ENCODE measurements at places on chromosomes 4 and X.

DNA sequence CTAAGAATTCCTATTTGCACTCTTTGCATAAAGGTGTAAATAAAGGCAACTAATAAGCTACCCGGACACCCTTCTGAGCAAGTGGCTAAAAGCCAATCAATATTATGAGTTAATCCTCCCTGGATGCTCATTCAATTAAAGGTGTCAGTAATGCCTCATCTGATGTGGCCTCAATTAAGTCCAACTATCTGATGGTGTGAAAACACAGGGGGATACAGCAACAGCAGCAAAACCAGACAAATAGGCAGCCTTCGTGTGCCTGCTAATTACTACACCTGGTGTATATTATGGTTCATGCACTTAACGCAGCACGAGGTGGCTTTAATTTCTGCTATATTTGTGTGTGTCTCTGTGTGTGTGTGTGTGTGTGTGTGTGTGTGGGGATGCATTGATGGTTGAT lies 244.4 kb downstream of the DCLK2 start:
- no peak for DNase-seq

DNA sequence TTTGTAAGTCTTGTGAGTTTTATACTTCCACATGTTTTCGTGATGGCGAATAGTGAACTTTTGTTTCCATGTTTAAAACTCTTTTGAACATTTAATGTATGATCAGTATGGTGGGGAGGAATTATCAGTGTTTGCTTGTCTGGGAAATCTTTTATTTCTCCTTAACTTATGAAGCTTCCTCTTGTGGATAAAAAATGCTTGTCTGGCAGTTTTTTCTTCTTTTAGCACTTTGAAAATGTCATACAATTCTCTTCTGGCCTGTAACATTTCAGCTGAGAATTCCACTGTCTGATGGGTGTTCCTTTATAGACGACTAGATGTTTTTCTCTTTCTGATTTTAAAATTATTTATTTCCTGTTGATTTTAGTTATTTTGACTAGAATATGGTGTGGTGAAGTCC lies 576.0 kb downstream of the DACH2 start:
- DNase-seq = no peak

DNA sequence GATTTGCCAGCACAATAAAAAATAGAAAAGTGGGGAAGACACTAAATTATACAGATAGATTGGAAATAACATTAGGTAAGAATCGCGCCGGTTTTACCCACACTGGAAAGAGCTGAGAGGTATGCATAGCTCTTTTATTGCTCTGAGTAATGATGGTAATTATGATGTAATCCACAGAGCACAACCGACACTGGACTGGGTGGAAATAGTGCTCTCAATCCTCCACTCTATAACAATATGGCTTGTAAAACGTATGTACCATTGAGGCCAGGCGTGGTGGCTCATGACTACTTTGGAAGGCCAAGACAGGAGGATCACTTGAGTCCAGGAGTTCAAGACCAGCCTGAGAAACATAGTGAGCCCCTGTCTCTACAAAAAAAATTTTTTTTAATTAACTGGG lies 104.3 kb upstream of the RAPGEF2 start:
- no peak for DNase-seq

DNA sequence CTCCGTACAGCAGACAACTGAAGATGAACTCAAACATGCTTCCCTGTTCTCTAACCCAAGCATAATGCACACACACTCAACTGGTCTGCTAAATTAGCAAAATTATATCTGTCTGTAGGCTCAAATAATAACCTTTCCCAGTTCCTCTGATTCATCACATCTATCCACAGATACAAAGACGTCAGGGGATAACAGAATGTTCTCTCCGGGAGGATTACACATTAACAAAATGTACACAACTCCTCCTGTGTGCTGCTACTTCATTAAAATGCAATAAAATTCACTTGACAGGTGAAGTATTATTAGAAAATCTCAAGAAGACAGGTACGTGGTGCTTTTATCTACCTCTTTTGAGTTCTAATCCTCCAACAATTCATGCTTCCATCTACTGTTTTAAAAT lies 57.4 kb downstream of the FAT1 start:
- DNase-seq = no peak

DNA sequence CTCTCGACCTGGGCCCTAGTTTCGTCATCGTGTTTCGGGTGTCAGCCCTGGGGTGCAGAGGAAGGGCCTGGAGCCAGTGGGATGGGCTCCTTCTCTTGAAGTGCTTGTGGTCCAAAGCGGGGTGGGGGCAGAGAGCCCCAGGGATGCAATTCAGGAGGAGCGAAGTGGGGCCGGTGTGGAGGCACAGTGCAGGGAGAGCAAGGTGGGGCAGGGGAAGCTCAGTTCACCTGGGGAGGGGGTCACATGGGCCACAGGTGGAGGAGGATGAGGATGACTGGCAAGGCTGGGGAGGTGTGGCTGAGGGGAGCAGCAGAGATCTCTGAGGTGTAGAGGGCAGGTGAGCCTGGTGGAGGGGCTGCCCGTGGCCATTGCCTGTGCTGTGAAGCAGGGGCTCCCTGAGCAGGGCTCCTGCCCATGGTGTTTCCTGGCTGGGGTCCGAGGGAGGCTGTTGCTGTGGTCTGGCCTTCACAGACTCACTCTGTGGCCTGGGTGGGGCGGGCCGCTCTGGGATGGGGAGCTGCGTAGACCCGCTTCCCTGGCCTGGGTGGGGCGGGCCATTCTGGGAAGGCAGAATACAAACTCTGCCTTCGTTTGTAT lies 6.9 kb downstream of the SORCS2 start:
- DNase-seq = peak; percentile 14

- DNase-seq = no peak
Observed at GRCh38 chrX:47143894-47144625, 442 bp downstream of the NDUFB11 start.

DNA sequence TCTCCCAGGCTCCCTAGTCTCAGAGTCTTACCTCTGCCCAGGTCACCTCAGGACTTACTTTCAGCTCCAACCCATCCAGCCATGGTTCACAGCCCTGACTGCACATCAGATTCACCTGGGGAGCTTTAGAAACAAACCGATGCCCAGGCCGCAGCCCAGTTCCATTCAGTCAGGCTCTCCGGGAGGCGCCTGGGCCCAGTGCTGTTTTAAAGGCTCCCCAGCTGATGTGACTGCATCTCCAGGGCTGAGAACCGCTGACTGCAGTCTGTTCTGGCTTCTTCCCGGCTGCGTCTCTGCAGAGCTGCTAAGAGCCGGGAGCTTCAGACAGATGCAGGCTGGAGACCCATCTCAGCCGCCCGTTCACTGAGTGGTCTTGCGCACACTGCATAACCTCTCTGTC lies 44.4 kb upstream of the LGI2 start:
- no peak for DNase-seq

DNA sequence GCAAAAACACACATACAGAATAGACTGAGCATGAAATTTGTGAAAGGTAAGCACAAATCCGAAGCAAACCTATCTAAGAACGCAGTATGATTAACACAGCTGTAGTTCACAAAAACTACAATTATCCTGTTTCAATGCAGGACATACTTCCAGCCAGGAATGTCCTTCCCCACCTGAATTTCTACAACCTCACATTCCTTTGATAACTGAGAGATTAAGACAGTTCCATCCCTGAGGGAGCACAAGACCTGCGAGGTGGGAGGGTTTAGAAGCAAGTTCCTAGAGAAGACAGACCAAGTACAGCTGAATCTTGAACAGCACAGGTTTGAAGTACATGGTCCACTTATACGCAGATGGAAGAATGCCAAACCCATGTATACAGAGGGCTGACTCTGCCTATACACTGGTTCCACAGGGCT lies 10.6 kb downstream of the ABCG2 start:
- no peak for DNase-seq

DNA sequence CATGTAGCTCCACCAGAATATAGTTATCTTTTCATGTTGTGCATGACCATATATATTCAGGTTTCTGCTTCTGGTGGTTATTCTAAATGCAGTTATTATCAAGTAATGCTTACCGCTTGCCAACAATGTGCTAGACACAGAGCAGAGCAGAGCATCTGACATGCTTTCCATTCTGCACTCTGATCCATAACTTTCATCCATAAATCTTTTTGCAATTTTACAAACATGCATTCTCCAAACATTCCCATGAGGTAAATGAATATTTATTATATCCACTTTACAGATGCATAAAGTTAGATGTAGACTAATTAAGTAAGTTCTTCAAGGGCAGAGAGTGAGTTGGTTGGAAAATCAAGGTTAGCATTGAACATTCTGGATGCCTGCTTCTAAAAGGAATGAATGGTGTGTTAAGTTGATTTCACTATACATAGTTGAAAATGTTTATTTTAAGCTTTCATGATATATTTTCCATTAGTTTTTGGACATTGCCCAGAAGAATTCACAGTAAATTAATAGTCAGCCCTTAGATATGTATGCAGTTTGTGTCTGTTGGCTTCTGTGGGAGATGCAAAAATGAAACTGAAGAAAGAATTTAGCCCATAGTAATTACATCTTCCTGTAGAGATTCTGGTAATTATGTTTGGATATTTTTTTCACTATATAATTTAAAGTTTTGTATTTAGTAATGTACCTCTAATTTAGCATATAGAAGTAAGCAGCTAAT lies 867.8 kb downstream of the CCSER1 start:
- no peak for DNase-seq

DNA sequence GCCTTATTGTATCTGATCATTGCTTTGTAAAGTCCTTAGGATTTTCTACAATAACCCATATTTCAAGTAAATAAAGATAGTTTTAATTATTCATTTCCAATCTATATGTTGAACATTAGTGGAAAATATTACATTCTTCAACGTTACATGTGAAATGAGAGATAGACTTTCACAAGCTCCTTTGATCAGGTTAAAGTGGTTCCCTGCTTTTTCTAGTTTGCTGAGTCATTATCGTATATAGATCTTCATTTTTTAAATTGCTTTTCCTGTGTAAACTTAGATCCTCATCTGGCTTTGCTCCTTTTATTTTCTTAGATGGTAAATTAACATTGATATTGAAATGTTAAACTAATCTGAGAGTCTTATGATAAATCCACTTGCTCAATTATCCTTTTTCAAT lies 599.0 kb downstream of the TRAM1L1 start:
- DNase-seq = no peak

GRCh38 chr4:55291227-55291640 lies 54.8 kb upstream of the SRD5A3 start:
- peak; percentile 47 for DNase-seq

DNA sequence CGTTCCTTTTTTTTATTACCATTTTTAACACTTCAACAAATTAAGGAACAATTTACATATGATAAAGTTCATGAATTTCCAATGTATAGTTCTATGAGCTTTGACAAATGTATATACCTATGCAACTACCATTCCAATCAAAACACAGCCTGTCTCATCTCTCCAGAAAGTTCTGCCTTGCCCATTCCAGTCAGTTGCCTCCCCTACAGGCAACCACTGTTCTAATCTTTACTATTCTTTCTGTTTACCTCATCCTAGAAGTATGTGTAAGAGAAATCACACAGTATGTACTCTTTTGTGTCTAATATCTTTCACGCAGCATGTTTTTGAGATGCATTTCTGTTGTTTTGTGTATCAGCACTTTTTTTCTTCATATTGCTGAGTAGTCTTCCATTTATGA lies 224.9 kb downstream of the KIT start:
- DNase-seq = no peak

GRCh38 chr4:109552237-109552636 lies 7.8 kb upstream of the MCUB start:
- DNase-seq = no peak

- no peak for DNase-seq
Observed at GRCh38 chrX:153631907-153632594, 15.0 kb upstream of the DUSP9 start.

GRCh38 chrX:136574548-136574947 lies 42.5 kb downstream of the VGLL1 start:
- DNase-seq = peak; percentile 32

DNA sequence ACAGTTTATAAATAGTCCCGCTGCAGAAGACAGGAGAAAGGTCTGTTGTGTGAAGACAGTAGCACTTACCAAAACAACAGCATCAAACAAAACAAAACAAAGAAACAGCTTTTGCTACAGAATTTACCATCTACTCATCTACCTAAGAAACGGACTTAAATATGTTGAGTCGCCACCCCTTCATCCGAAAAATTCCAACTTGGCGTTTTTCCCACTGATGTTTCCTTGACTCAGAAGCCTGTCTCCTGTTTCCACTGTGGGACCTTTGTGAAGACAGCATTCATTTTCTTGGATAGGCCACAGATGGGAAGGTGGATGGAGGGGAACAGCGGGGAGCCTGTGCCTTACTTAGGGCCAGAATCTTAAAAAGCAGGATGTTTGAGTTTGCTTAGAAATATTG lies 1.3 kb upstream of the ITM2A start:
- peak; percentile 34 for DNase-seq

Measured in muscle of back (tissue), 13 donors.